ENCODE measurements at places on chromosomes 13 and 19.

DNA sequence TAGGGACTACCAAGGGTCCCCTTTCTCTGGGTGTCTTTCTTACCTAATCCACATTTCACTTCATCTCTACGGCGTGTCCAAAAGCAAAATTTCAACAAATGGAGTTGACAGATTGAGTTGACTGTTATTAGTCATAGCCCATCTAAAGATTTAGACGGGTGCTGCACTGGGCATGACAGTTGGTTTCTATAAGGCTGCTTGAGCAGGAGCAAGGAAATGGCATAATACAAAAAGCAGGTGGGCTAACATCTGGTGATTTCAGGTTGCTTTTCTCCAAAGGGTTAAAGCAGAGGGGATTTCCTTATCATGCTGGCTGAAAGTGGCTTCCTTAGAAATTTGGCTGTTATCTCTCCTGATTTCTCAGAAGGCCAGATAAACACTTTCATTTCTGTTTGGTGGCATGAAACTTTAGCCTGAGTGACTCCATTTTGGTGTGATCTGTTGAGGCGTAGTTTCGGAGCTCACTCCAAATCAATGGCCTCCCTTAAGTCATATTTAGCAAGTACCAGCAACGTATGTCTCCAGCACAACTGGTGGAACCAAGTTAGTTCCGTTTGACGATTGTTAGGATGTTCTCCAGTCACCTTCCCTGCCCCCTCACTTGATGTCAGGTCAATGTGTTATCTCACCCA lies 440.4 kb downstream of the FGF9 start:
- no peaks in the 10 kb centered on the region for H3K27me3 ChIP-seq
- no peak for DNase-seq
- H3K4me3 ChIP-seq = no peak overlapping the region
- H3K36me3 ChIP-seq = no peaks in the 10 kb centered on the region

- no peak overlapping the region for H3K4me3 ChIP-seq
- H3K36me3 ChIP-seq = no peaks in the 10 kb centered on the region
- no peak overlapping the region for H3K27ac ChIP-seq
- H3K27me3 ChIP-seq = no peaks in the 10 kb centered on the region
- no peaks in the 10 kb centered on the region for H3K4me1 ChIP-seq
Observed at GRCh38 chr13:42981317-42981716, 10.7 kb downstream of the EPSTI1 start.

- no peak overlapping the region for H3K27ac ChIP-seq
- H3K36me3 ChIP-seq = peaks cover 85% of the 10 kb centered on the region
- H3K4me1 ChIP-seq = peaks cover 21% of the 10 kb centered on the region
- H3K4me3 ChIP-seq = no peak overlapping the region
- no peaks in the 10 kb centered on the region for H3K27me3 ChIP-seq
Observed at GRCh38 chr19:9159891-9160290, 18.9 kb upstream of the OR7D2 start.

- no peak overlapping the region for H3K4me3 ChIP-seq
- DNase-seq = peak; percentile 81
- no peaks in the 10 kb centered on the region for H3K36me3 ChIP-seq
- H3K27ac ChIP-seq = peak overlapping the region; percentile 87
- H3K4me1 ChIP-seq = peaks cover 12% of the 10 kb centered on the region
- no peaks in the 10 kb centered on the region for H3K27me3 ChIP-seq
Observed at GRCh38 chr19:512547-513365, 5.5 kb downstream of the TPGS1 start.

GRCh38 chr13:114081761-114082681 lies 50.4 kb downstream of the RASA3 start:
- no peaks in the 10 kb centered on the region for H3K27me3 ChIP-seq
- no peak overlapping the region for H3K4me3 ChIP-seq
- H3K4me1 ChIP-seq = peaks cover 18% of the 10 kb centered on the region
- no peak overlapping the region for H3K27ac ChIP-seq
- peaks cover 10% of the 10 kb centered on the region for H3K36me3 ChIP-seq

GRCh38 chr13:24053519-24054251 lies 106.8 kb upstream of the SPATA13 start:
- H3K4me1 ChIP-seq = peaks cover 12% of the 10 kb centered on the region
- no peaks in the 10 kb centered on the region for H3K27me3 ChIP-seq
- peak overlapping the region; percentile 48 for H3K27ac ChIP-seq
- no peaks in the 10 kb centered on the region for H3K36me3 ChIP-seq

DNA sequence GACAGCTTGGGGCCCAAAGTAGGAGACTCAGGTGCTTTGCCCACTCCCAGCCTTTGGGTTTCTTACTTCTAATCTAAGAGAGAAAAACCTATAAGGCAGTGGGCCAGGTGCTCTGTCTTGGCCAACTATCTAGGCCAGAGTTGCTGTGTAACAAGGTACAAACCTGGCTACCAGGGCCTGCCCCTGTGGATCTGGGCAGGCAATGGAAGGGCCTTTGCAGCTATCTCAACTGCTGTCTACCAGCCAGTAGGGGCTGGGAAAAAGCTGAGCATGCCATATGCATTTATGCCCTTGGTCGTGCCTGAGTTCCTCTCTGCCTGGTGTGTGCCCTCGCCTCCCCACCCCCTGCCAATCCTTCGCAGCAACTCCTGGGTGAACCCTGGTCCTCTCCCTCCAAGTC lies 16.7 kb upstream of the SERPINE3 start:
- no peaks in the 10 kb centered on the region for H3K4me1 ChIP-seq
- H3K36me3 ChIP-seq = no peaks in the 10 kb centered on the region
- no peak for DNase-seq
- H3K4me3 ChIP-seq = no peak overlapping the region
- no peaks in the 10 kb centered on the region for H3K27me3 ChIP-seq
- no peak overlapping the region for H3K27ac ChIP-seq

GRCh38 chr13:105008604-105009003 lies 1526.9 kb downstream of the EFNB2 start:
- no peak for DNase-seq
- no peaks in the 10 kb centered on the region for H3K36me3 ChIP-seq
- no peaks in the 10 kb centered on the region for H3K27me3 ChIP-seq
- H3K4me3 ChIP-seq = no peak overlapping the region
- H3K4me1 ChIP-seq = no peaks in the 10 kb centered on the region

GRCh38 chr13:93364166-93364565 lies 137.6 kb downstream of the GPC6 start:
- H3K36me3 ChIP-seq = no peaks in the 10 kb centered on the region
- H3K4me1 ChIP-seq = no peaks in the 10 kb centered on the region
- no peak overlapping the region for H3K27ac ChIP-seq
- no peaks in the 10 kb centered on the region for H3K27me3 ChIP-seq
- DNase-seq = no peak
- no peak overlapping the region for H3K4me3 ChIP-seq

DNA sequence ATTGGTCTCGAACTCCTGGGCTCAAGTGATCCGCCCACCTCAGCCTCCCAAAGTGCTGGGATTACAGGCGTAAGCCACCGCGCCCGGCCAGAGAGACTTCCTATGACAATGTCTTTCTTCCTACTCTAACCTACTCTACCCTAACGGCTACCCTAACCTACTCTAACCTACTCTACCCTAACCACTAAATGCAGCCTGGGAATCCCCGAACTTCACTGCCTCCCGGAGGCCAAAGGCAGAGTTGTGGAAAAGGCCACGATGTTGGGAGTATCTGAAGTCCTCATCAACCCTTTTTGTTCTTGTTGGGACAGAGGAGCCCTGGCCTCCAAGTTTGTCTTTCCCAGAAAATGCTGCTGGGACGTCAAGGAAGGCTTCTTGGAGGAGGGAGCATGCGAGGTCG lies 967 bp upstream of the NR2C2AP start:
- no peak overlapping the region for H3K27ac ChIP-seq
- no peak overlapping the region for H3K4me3 ChIP-seq
- H3K27me3 ChIP-seq = peaks cover 8% of the 10 kb centered on the region
- H3K4me1 ChIP-seq = peaks cover 20% of the 10 kb centered on the region
- H3K36me3 ChIP-seq = no peaks in the 10 kb centered on the region
- no peak for DNase-seq

DNA sequence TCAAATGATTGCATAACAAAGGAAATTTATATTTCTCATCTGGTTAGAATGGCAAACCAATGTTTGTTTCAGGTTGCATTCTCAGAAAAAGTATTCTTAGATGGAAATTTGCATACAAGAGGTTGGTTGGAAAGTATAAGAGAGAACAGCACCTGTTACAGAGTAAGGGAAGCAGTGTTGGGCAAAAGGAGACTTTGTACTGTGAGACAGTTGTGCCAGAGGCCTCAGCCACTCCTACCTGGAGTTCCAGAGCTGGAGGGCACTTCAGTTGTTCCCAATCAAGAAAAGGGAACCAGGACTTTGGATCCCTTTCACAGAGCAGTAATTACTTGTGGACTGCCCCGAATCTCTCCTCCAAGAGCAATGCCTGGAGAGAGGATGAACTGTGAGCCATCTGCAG lies 81.8 kb downstream of the SPRY2 start:
- no peaks in the 10 kb centered on the region for H3K4me1 ChIP-seq
- H3K36me3 ChIP-seq = no peaks in the 10 kb centered on the region
- no peaks in the 10 kb centered on the region for H3K27me3 ChIP-seq
- H3K27ac ChIP-seq = no peak overlapping the region

DNA sequence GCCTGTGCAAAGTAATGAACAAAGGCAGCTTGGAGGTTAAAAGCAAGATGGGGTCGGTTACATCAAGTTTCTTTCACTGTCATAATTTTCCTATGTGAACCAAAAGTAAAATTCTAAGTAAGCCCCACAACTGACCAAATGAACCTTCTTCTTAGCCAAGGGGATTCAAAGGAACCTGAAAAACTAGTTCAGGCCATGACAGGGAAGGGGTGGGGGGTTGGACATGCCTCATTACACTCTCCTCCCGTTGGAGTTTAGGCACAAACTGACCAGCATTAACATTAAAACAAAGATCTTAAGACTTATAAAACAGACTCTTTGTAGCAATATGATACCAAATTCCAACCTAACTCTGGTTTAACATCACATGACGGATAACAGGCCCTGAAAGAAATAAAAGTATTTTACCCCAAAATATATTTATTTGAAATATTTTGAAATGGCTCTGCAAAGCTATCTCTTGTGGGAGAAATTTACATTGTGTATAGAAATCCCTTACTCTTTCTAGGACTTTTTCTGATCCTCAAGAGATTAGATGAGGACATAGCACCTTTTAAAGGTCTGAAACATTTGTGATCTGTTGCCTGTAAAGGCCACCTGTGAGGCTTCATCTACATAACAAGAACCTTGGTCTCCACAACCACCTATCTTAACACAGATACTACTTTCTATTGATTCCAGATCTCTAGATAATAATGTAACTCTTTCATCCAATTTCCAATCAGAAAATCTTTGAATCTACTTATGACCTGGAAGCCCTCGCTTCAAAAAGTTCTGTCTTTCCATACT lies 1829.0 kb upstream of the MIR17HG start:
- no peaks in the 10 kb centered on the region for H3K4me1 ChIP-seq
- DNase-seq = no peak
- H3K36me3 ChIP-seq = no peaks in the 10 kb centered on the region
- no peak overlapping the region for H3K4me3 ChIP-seq

GRCh38 chr13:44401577-44401976 lies 28.0 kb downstream of the SERP2 start:
- H3K27me3 ChIP-seq = peaks cover 3% of the 10 kb centered on the region
- no peak overlapping the region for H3K27ac ChIP-seq
- H3K36me3 ChIP-seq = no peaks in the 10 kb centered on the region
- H3K4me3 ChIP-seq = no peak overlapping the region
- no peak for DNase-seq
- no peaks in the 10 kb centered on the region for H3K4me1 ChIP-seq

DNA sequence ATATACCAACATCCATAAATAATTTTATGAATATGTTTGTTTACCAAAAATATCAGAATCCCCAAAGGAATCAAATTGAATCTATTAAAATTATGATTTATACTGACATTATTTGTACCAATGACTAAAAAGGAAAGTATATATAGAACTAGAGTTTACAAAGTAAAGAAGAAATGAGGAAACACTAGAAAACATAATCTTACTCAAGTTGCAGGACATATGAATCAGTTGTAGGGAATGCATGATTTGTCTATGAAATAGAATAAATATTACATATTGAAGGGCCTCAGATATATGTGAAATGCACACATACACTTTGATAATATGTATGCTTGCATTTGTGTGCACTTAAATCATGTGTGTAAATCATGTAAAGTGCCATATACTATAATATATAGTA lies 1466.4 kb downstream of the EFNB2 start:
- no peak overlapping the region for H3K27ac ChIP-seq
- H3K4me3 ChIP-seq = no peak overlapping the region
- H3K4me1 ChIP-seq = no peaks in the 10 kb centered on the region
- H3K27me3 ChIP-seq = no peaks in the 10 kb centered on the region
- no peaks in the 10 kb centered on the region for H3K36me3 ChIP-seq
- DNase-seq = no peak
